ENCODE measurements at places on chromosomes 5 and 9.

DNA sequence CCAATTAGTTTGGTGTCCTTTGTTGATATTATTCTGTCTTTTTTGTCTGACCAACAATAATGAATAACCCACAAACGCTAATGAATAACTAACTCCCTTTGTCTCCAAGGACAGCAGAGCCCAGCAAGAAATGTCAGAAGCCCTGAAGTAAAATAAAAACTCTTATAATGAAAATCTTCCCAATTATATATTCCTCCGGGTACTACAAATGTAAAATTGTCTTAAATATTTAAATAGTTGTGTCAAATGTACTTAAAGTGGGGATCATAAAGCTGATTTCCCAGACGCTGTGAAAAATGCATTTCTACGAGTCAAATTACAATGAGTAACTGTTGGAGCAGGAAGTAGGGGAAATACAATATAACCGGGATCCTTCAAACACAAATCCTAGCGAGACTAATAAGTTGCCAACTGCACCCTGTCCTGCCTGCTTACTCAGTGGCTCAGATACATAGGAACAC is 22.3 kb downstream of the GLIS3 start:
- no peak for DNase-seq

GRCh38 chr9:96758845-96759673 is 18.8 kb downstream of the ZNF510 start:
- no peak for DNase-seq

- DNase-seq = no peak
Measured at GRCh38 chr5:67115246-67115645, 81.4 kb downstream of the CD180 start.

GRCh38 chr9:112933696-112934095 is 43.0 kb upstream of the SLC46A2 start:
- no peak for DNase-seq

GRCh38 chr5:27325513-27325912 is 287.1 kb upstream of the CDH9 start:
- DNase-seq = no peak

DNA sequence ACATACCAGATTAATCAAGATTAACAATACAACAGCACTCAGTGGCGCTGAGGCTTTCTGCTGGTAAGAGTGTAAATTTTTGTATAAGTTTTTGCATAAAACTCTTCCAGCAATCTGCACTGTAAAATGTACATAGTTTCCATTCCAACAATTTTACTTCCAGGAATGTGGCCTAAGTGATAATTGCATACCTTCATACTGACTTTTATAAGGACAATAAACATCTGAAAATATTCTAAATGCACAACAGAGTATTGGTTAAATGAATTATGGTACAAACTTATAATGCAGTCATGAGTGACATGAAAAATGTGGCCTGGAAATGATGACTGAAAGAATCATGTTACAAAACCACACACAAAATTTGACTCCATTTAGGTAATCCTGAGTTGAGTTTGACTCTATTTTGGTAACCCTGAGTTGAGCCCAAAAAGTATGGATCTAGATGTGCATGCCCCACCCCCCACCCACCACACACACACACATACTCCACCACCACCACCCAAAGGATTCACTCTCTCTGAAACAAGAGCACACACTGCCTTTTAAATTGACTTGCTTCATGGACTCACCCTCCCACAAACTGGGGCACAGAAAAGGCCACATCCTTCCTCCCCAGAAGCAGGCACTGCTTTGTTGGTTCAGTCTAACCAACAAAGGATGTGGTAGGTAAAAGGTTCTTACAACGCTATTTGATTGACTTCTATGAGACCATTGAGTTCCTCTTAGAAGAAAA is 137.6 kb downstream of the SUSD1 start:
- DNase-seq = peak; percentile 19

GRCh38 chr5:142770650-142771609 is 753 bp downstream of the ARHGAP26 start:
- peak; percentile 51 for DNase-seq

DNA sequence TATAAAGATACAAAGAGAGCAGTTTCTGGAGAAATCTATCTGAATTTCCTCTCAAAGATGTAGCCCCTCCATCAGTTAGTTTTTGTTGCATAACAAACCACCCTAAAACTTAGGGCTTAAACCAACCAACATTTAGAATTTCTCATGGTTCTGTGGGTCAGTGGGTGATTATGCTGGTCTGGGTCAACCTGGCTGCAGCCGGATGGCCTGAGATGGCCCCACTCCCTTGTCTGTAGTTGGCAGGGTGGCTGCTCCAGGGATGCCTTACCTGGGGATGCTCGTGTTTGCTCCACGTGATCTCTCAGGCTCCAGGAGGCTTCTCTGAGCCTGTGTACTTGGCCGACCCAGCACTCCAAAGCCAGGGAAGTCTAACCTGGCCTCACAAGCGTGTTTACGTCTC is 139.3 kb downstream of the MVB12B start:
- DNase-seq = no peak

- no peak for DNase-seq
Measured at GRCh38 chr5:84685121-84685894, 300.6 kb upstream of the EDIL3 start.

DNA sequence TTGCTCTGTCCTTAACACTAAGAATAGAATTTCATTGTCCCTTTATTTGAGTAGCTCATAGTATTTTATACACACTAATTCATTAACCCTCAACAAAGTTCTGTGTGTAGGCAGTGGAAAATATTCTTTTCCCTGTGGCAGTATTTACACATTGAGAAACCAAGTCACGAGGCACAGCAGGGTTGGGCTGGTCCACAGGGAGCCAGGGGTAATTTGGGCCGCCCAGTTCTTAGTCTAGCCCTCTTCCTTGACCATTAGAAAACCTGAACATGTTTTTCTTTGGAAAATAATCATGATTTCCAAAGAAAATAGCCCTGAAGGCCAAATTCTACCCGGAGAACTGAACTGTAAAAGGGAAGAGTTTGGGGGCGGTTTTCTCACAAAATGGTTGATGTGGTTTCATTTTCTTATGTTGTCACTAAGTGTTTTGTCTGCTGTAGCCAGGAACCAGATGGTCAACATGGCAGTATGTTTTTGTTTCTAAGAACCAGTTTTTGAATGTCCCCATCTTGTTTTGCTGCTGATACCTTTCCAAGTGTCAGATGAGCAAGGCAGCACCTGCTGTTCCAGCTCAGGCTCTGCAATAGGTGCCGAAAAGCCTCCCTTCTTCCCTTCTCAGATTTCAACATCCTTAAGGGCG is 29.6 kb downstream of the ARHGEF28 start:
- DNase-seq = no peak

DNA sequence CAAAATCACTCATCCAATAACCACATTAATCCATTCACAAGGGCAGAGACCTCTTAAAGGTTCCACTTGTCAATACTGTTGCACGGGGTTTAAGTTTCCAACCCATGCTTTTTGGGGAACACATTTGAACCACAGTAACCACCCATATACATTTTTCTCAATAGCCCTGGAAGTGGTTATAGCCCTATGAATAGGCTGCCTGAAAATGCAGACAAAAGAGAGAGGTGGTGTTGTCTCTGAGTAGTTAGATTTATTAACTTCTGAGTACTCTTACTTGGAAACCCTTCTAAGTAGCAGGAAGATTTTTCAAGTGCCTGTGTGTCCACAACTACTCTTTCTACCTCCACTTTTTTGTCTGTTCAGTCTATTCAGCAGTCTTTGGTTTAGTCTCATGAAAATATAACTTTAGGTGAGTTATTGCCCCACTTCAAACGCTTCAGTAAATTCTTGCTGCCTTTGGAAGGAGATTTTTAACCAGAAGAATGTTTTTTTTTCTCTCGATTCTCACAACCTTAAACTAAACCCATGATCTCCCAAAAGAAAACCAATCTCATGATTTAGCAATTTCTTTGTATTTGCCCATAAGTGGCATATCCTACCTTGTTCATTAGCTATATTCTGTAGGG is 42.6 kb downstream of the ARHGEF28 start:
- DNase-seq = no peak

DNA sequence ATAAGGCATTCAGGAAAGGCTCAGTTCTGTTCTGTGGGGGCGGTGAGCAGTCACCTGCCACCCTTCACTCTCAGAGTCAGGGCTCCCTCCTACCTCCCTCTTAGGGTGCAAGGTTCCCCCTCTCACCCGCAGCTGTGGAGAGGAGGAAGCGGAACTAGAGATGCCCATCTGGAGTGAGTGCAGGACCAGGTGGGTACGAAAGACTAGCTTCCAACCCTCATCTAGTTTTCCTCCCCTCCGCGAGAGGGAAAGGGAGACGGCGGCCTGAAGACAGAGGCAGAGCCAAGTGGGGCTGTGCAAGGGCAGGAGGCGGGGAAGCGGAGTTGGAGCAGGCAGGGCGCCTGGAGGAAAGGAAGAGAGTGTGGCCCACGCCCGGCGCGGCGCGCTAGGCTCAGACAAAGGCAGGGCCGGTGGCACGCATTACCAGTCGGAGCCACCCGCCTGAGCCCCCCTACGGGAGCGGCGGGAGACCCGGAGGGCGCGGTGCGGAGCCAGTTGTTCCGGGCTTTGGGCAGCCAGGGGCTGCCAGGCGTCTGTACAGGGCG is 7.3 kb downstream of the PRR7 start:
- no peak for DNase-seq

DNA sequence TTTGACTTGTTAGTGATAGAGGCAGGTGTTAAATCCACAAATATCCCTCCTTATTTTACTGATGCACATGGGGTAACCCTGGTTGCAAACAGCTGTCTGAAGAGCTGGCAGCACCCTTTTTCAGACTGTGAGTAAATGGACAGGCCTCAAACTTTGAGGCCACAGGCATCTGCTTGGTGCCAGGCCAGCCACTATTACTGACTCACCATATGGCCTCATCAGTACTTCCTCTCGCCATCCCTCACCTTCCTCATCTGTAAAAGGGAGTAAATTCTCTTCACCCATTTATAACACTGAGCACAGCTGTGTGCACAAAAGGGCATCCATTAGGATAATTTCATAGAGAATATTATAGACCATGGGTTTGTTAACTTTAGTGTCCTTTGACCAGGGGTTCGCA is 11.9 kb upstream of the TNIP1 start:
- DNase-seq = no peak

DNA sequence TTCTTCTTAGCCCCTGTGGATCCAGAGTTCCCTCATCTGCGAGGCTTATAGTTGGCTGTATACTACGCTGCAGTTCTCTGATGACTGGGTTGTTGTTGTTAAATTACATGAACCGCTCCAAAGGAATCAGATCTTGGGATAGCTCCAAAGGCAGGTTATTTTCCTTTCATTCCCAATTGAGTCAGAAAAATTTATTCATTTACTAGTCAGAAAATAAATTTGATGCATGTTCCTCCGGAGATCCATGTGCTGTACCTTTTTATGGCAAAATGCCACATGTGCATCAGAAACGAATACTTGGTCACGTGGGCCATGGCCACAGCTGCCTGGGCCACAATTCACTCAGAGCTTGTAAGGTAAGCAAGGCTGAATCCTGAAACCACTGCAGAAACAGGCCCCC is 304.0 kb downstream of the NR2F1-AS1 start:
- no peak for DNase-seq

- DNase-seq = no peak
Measured at GRCh38 chr5:34529581-34530331, 126.4 kb upstream of the RAI14 start.

- no peak for DNase-seq
Measured at GRCh38 chr9:137176302-137177182, 4.7 kb upstream of the TMEM210 start.

DNA sequence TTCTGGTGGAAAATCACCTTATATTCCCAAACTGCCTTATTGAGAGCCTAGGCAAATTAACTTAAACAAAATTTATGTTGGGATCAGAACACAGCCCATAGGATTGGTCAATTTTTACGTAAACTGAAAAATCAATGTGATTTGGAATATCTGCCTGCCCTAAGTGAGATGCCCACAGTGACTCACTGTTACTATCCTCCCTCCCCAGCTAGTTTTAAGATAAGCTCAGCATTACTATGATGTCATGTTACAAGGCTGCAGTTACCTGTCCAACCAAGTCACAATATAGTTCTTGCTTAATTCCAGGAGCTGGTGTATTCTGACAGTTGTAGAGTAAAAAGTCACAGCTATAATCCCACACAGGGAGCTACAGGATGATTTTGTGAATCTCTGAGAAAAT is 23.1 kb downstream of the SKP1 start:
- no peak for DNase-seq

DNA sequence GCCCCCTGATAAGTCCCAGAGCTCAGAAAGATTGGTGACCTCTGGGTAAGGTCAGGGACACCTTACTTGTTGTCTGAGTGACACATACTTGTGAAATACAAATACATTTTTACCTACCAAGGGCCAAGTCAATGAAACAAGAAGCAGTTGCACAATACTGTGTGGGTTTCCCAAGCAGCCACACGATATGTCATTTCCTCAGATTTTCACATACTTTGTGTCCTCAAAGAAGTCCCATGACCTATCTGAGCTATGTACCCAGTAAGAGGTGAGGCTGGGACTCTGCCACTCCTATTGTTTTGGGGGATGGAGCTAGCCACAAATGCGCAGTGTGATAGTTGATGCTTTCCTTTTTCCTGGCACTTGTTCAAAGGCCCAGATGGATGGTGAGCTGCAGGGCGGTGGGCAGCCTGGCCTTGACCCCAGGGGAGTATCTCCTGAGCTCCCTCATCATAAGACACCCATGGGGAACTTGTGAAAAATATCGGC is 4.8 kb upstream of the SLC25A51 start:
- DNase-seq = no peak

DNA sequence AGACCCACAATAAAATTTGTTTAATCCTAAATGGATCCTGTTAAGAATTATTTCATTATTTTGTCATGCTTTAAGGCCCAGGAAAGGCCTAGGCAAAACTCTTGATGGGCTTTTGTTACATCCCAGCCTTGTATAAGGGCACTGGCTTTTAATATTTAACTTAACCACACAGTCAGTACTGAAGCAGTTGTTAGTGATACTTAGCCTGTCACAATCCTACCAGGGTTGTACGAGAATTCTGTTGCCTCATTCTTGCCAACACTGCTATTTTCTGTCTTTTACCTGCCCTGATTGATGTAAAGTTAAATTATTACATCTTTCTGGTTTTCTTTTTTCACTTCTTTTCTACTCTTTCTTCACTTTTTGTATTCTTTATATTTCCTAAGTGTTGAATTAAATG is 10.9 kb downstream of the ZNF169 start:
- DNase-seq = no peak

- DNase-seq = no peak
Measured at GRCh38 chr5:5658226-5658625, 235.7 kb downstream of the ICE1 start.

DNA sequence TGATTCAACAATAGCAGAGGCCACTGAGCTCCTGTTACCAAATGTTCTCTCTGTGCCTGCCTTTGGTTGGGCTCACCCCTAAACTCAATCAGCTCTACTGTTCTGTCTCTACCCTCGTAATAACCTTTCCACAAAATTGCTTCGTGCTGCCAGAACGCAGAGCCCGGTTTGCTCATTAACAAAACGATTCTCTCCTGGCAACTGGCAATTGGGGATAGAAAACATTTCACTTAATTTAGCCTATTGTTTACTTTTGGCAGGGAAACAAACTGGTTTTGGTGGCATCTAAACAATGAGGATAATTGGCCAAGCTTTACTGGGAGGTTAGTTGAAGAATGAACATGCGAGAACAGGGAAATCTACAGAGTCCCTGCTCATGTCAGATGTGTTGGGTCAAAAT is 56.6 kb downstream of the SLC28A3 start:
- DNase-seq = no peak
